Stimulated activated CD8-positive, alpha-beta memory T cell treated with anti-CD3 and anti-CD28 coated beads, Interleukin-7, amount 100 ng/mL, for 1 hour (primary cell): ENCODE measurements at places on chromosomes 1 and 21.

DNA sequence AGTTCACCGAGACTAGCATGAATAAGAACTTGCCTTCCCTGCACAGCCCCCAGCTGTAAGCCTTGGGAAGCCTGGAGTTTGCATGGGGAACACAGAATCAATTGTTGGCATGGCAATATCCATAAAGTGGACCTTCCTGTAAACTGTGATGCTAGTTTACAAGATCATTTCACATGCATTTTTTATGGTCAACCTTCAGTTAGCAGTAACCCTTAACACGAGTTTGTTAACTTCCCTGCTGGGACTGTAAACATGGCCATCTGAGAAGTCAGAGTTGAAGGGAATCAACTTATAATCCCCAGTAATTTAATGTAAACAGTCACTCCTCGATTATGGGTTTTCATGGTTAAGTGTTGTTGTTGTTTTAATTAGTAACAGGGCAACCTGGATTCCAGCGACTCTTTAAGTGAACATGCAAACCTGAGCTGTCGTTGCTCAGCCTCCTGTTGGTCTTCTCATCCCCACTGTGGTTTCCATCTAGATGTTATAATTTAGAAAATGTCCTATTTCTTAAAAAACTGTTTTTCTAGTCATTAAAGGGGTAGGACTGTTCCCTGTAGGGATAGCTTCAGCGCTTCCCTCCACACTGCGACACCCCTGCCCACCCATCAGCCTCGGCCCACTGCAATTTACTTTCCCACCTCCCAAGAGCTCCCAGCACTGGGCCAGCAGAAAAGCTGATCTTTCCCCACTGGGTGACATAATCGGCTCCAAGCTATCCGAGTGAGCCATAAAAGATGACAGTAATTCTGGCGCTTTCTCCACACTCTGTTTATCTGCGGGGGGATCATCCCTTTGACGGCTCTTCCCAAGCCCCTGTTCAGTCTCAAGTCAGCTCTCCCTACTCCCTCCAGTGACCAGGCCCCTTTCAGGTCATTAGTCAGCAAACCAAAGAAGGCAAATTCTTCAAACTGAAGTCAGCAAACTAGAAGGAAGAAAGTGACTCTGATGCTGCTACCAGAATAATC, 107.6 kb upstream of the IPO9 start:
- DNase-seq = no peak

- no peak for DNase-seq
Measured at GRCh38 chr1:204348722-204349121, 11.0 kb downstream of the PLEKHA6 start.

GRCh38 chr1:215418876-215419447, 148.1 kb upstream of the KCTD3 start:
- no peak for DNase-seq

DNA sequence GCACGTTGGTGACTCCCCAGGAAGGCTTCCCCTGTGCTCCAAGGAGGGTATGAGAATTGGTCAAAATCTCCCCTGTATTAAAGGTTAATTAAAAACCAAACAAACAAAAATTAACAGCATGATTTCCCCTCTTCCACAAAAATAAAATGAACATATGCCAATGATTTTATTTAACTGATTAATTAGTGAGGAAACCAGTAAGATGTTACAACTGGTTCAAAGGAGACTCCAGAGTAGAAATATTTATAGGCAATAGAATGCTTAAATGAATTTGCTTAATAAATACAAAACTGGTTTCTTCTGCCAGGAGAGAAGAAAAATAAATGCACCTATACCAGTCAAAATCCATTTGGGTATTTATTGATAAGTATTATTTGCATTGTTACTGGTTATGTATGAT, 249.5 kb upstream of the DEPDC1 start:
- no peak for DNase-seq

GRCh38 chr1:227190321-227190720, 128.0 kb downstream of the CDC42BPA start:
- no peak for DNase-seq

DNA sequence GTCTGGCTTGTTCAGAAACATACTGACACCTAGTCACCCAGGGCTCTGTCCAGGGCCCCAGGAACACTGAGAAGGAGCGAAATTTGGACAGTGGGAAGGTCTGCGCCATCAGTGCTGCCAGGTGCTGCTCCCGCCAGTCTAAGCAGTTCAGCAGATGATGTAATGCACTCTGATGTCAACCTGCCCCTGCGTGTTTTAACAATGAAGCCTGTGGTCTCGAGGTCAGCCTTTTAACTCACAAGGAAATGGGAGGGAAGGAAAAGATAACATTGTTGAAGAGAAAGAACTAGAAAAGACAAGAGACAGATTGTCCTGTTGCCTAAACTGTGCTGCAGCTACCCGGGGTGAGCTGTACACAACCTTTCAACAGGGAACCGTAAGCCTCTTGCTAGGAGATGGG, 126.6 kb upstream of the IFFO2 start:
- no peak for DNase-seq

GRCh38 chr1:195831789-195832188, 776.5 kb downstream of the KCNT2 start:
- no peak for DNase-seq

GRCh38 chr1:158286941-158287346, 2.8 kb upstream of the CD1C start:
- no peak for DNase-seq

DNA sequence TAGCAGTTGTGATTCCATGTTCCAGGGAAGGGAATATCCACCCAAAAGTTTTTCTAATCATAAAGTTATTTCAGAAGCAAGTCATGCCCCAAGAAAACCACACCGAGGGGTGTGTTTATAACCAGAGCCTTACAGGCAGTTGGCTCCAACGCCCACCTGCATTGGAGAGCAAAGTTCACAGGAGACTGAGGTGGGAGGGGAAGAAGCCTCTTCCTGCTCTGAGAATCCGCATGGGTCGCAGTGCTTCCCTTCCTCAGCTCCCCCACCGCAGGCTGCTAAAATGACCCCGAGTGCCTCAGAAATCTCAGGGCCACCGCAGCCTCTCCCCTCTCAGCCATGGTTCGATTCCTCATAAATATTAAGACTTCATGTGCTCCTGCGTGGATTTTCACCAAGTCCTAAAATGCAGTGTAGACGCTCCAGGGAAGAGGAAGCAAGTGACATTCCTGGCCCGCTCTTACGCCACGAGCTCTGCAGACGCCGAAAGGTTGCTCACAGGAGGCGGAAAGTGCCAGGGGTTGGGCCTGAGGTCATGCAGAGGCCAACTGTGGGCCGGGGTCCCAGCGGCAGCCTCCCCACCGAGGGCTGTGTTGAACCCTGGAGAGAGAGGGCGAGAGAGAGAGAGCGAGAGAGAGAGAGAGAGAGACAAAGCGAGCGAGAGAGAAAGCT, 13.4 kb upstream of the SPSB1 start:
- no peak for DNase-seq

DNA sequence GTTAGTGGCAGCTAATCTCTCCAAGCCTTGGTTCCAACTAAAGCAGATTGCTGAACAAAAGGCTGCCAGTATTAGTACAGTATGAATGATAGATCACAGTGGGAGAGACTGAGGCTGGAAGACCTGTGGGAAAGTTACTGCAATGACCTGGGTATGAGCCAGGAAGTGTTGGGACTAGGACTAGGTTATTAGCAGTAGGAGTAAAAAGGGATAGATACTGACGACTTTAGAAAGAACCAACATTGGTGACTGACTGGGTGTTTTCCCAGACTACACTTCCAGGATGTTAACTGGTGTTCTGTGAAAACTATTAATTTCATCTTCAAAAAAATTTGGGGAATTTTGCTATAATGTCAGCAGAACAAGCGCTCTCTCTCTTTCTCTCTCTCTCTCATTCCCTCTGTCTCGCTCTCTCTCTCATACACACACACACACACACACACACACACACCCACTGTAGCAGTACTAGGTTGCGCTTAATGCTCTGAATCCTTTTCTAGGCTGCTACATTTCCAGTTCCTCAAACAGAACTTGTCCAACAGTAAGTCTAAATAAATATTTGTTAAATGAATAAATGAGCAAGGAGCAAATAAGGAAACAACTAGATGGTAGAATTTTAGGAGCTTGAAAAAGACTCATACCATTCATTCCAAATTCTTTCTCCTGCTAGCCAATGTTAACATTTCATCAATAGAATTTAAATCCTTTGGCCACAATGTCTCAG, 47.6 kb upstream of the RGS8 start:
- DNase-seq = no peak

DNA sequence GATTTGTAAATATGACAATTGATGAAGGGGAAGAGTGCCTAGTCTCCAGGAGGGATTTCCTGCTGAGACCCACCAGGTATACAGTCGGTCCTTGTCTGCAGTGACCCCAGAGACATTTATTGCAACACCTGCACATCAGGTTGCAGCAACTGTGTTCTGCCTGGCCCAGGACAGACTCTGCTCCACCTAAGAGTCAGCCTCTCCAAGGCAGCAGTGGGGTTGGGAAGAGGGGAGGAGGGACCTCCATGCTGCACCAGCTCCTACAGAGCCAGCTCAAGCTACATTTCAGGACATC, 120.4 kb upstream of the IRF2BP2 start:
- no peak for DNase-seq

DNA sequence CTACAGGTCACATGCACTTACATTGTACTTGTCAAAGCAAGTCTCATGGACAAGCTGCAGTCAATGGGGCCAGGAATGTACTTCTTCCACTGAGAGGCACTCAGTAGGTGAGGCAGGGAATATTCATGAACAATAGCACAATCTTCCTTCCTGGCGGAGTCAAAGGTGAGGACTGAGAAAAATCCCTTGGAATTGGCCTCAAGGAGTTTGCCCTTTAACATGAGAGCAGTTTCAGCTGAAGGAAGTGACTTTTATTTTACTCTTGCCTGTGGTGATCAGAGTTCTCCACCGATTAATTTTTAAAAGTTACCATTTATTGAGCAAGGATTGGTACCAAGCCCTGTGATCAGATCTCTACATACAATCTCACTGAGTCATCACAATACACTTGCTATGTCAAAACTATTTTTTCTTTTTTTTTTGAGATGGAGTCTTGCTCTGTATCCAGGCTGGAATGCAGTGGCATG, 11.2 kb upstream of the AK2 start:
- no peak for DNase-seq

- no peak for DNase-seq
Measured at GRCh38 chr1:185969028-185969427, 234.8 kb downstream of the HMCN1 start.

DNA sequence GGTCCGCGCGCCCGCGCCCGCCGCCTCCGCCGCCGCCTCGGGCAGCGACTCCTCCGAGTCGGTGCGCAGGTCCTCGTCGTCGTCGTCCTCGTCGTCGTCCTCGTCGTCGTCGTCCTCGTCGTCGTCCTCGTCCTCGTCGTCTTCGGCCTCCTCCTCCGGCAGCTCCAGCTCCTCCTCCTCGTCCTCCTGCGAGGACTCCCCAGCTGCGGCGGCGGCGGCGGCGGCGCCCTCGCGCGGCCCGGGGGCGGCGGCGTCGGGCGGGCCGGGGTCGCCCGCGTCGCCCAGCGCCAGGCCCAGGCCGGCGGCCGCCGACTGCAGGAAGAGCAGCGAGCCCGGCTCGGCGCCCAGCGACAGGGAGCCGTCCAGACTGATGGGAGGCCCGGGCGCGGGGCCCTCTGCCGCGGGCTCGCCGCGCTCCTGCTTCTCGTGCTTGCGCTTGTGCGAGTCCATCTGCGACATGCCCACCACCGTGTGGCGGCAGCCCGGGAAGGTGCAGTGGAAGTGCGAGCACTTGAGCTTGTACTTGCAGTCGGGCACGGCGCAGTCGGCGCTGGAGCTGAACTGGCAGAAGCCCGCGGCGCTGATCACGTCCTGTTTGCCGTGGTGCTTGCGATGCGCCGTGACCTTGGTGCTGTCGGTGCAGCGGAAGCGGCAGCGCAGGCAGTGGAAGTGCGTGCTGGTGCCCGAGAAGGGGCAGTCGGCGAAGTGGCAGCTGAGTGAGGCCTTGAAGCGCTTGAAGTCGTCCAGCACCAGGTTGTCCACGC, 157.3 kb downstream of the CASZ1 start:
- no peak for DNase-seq

GRCh38 chr1:26597629-26598039, 68.1 kb downstream of the RPS6KA1 start:
- DNase-seq = no peak

DNA sequence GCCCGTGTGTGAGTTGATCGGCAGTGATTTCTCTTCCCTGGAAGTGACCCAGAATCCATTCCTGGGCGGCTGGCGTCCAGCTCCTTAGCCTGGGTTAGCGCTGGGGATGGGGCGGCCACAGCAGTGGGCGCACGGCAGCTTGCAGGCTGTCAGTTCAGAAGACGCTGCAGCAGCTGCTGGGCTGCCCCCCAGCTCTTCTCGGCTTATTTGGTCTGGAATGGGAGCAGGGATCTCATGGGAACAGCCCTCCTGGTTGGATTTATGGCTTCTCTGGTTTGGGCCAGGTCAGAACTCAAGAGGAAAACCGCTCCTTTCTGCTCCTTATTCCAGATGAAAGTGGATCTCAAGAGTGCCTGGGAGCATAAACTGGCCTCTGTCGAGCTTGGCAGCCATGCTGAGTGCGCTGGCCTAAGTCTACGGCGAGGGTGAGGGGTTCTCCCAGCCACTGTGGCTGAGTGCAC, 148.2 kb downstream of the PRDM16 start:
- no peak for DNase-seq
